GM13976 (cell line): ENCODE measurements at places on chromosomes 1 and 21.

DNA sequence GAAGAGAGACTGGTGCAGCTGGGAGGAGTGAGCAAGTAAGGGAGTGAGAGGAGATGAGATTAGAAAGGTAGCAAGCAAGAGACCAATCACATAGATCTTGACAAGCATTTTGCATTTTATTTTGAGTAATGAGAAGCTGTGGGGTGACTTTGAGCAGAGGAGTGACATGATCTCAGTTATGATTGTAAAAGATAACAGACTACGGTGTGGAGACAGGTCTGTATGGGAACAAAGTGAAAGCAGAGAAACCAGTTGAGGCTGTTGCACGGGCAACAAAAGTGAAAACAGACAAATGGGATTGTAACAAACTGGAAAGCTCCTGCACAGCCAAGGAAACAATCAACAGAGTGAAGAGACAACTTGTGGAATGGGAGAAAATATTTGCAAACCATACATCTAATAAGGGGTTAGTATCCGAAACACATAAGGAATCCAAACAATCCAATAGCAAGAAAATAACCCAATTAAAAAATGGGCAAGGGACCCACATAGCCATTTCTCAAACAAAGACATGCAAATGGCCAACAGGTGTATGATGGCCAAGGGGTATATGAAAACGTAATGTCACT, 68.4 kb downstream of the SNRPE start:
- DNase-seq, result no peak

- no peak for DNase-seq
Measured at GRCh38 chr1:179875596-179876299, 1.9 kb downstream of the TOR1AIP2 start.

- DNase-seq, result no peak
Measured at GRCh38 chr1:207990876-207991582, 80.1 kb upstream of the CD34 start.

- peak; percentile 83 for DNase-seq
Measured at GRCh38 chr1:202010180-202011015, at the start of gene ELF3. Gene ELF3 (plus strand): TSS chr1:202010587. CDS start chr1:202011137, 550 bp downstream.

GRCh38 chr1:28507247-28507645, 1.4 kb downstream of the RCC1 start:
- no peak for DNase-seq

GRCh38 chr1:116817582-116818064, 63.4 kb downstream of the CD2 start:
- peak; percentile 75 for DNase-seq

DNA sequence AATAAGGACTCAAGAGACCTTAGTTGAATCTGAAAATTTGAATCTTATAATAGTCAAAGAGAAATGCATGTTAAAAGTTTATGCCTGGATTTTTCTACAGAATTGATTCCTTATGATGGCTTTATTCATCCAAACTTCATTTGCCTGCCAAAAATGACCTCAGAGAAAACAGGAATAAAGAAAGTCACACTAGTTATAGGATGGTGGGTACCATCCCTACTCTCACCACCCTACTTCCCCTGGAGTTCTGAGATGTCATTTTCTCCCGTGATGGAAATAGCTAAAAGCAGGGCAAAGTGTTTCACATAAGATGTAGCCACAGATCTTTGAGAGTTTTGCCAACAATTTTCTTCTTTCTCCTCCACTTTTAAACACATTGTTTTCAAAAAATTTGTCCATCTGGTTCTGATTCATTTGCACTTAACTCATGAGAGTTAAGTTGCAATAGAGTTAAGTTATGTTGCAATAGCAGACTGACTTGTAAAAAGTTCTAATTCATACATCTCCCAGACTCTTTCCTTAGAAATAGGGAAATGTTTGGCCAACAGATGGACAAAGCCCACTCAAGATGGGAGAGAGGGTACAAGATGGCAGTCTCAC, 384.6 kb downstream of the PLPP3 start:
- DNase-seq, result no peak

- DNase-seq, result no peak
Measured at GRCh38 chr1:82721702-82722101, 921.0 kb downstream of the ADGRL2 start.

DNA sequence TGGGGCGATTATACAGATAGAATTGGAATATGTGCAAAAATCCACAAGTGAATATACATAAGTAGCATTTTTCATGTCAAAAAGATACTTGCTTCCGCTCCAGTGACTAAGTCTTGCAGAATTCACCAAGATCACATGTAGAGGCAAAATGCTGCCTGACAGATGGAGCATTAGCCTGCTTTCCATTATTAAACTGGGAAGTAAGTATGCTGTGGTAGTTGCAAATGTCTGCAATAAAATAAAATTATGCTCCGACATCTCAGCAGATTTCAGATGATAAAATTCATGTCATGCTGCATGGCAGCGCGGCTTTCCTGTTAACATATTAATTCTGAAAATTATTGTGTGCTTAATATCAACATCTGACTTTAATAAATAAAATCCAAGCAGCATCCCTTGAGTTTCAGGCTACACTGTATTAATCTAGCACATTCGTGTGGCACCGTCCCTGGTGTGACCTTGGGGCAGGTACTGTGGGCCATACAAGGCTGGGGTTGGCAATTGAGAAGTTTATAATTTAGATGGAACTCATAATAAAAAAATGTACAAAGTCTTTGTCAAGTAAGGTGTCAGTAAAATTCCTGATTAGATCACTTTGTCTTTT, 366.4 kb upstream of the ZP4 start:
- DNase-seq, result no peak

DNA sequence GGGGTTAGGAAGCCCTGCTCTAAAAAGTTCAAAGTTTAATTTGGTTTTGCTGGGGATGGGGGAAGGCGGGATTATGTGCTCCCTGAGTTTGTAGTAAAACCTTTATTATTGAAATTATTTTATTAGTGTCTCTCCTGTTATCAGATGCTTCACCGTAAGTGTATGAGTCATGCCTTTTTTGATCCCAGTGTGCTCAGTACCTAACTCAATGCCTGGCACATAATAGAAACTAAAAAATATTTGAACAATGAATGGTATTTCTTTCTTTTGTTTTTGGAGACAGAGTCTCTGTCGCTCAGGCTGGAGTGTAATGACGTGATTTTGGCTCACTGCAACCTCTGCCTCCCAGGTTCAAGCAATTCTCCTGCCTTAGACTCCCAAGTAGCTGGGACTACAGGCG, 6.4 kb downstream of the SNRPE start:
- no peak for DNase-seq

DNA sequence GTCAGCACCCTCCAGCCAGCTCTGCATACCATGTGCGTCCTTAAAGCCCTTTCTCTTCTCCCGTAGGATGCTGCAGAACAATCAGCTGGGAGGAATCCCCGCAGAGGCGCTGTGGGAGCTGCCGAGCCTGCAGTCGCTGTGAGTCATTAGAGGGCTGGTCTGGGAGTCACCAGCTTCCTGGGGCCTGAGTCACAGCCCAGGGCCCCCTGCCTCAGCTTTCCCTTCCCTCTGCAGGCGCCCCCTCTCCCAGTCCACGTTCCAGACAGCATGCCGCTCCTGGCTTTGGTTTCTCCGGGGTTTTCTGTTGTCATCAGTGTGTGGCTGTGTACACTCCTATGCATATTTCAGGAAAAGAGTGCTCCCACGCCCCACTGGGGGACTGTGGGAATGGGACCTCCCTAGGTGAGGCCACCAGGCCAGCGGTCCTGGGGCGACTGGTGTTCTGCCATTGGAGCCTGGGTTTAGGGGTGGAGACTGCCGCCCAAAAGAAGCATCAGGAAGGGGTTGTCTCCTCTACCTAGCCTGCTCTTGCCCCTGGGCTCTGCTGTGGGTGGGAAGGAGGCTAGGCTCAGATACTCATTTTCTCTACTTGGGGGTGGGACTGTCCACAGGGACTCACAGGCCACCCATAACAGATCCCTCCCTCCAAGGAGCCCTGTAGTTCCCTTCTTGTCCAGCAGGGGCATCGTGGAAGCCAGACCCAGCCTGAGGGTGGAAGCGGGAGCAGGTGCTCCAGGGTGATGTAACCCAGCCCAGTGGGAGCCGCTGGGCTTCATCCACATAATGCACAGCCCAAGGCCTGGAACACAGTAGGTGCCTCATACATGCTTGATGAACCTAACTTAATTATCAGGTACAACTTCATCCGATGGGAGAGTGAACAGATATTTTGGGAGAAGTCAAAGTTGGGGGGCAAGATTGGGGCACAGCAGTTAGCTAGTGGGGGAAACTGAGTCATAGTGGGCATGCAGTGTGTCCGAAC, 42.5 kb downstream of the LGR6 start:
- DNase-seq, result peak; percentile 89

DNA sequence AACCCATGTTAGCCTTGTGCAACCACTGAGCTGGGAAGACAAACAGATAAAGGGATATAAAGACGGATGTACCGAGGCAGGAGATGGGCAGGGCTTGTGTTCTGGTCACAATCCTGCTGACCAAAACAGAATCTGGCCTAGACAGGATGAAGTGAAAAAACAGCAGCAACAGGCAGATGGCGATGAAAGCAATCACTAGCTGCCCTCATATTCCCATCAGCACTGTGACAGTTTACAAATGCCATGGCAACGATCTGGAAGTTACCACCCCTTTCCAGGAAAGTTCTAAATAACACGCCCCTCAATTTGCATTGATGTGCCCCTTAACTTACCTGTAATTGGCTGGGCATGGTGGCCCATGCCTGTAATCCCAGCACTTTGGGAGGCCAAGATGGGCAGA, 40.6 kb upstream of the CD46 start:
- DNase-seq, result no peak

GRCh38 chr1:116164604-116165368, 53.6 kb downstream of the MAB21L3 start:
- DNase-seq, result no peak

DNA sequence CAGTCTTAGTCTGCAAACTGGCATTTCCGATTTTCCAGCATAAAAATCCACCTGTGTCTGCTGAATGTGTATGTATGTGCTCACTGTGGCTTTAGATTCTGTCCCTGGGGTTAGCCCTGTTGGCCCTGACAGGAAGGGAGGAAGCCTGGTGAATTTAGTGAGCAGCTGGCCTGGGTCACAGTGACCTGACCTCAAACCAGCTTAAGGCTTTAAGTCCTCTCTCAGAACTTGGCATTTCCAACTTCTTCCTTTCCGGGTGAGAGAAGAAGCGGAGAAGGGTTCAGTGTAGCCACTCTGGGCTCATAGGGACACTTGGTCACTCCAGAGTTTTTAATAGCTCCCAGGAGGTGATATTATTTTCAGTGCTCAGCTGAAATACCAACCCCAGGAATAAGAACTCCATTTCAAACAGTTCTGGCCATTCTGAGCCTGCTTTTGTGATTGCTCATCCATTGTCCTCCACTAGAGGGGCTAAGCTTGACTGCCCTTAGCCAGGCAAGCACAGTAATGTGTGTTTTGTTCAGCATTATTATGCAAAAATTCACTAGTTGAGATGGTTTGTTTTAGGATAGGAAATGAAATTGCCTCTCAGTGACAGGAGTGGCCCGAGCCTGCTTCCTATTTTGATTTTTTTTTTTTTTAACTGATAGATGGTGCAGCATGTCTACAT, 2.5 kb upstream of the OLFML3 start:
- no peak for DNase-seq

DNA sequence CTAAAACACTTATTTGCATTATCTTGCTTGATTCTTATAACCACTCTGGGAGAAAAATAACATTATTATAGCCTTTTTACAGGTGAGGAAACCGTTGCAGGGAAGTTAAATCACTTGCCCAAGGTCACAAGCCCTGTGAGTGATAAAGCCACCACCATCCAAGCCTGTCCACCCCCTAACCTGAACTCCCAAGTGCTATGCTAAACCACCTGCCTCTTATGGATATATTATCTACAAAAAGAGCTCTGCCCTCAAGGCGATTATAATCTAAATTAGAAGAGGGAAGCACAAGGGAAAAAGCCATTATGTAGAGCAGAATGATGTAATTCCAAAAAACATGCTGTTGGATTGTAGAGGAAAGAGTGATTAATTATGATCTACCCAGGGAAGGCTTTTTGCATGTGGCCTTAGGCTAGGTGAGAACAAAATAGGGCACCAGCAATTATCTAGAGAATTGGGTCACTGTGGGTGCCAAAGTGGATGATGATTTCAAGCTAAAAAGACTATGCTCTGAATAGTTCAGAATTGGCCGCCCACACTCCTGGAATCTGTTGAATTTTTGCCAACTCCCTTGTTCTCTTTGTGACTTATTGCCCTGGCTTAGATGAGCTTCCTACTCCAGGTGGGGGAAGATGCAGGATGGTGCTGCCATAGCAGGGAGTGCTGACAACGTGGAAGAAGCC, 205.3 kb downstream of the FGGY start:
- DNase-seq, result no peak
